Hematopoietic multipotent progenitor cell treated with erythropoietin and hydrocortisone succinate and interleukin-3 and kit ligand, for 15 days (in vitro differentiated cells): ENCODE measurements at places on chromosomes 16 and 17.

GRCh38 chr16:85480727-85481101, 132.4 kb upstream of the GSE1 start:
- DNase-seq: no peak

DNA sequence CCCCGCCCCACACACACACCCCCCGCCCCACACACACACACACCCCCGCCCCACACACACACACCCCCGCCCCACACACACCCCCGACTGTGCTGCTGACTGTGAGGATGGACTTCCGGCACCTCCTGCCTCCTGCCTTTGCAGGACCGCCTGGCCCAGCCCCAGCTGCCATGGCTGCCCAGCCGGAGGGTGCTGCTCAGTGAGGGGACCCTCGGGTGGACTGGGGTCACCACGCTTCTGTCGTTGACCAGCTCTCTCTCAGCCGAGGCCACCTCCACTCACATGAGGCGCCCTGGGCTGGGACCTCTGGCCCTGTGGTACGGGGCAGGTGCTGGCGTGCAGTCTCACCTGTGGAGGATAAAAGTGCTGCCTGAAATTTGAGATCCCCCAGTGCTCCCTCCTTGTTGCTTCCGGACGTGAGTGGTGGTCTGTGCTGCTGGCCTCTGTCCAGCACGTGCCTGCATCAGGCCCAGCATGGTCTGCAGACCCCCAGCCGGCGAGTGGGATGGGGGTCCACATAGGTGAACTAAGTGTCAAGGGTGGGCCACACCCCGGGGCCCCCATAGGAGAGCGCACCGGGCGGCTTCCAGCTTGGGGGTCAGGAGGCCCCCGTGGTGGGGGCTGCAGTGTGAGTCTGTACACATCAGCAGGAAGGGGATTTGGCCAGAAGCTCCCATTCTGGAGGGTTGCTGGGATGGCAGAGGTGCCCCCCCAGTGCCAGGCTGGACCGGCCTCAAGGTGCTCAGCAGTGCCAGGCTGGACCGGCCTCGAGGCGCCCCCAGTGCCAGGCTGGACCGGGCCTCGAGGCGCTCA, 11.2 kb downstream of the METRNL start:
- DNase-seq: no peak

DNA sequence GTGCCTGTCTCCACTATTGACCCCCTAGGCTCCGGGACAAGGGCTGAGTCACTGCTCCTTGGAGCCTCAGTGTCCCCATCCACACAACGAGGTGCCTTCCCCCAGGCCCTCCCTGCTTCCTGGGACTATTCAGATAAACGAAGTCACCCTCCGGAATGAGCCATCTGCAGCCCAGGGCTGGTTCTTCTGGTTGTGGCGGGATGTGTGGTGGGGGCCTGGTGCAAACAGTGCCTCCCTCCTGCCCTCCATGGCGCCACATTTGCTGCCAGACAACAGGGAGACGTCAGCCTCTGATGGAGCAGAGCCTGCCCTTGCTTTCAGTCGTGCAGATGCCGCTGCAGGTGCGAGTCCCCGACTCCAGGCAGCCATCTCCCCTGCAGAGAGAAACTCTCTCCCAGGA, 5.1 kb upstream of the KRT16 start:
- no peak for DNase-seq

GRCh38 chr17:72832306-72832705, 260.2 kb downstream of the SLC39A11 start:
- DNase-seq: no peak

DNA sequence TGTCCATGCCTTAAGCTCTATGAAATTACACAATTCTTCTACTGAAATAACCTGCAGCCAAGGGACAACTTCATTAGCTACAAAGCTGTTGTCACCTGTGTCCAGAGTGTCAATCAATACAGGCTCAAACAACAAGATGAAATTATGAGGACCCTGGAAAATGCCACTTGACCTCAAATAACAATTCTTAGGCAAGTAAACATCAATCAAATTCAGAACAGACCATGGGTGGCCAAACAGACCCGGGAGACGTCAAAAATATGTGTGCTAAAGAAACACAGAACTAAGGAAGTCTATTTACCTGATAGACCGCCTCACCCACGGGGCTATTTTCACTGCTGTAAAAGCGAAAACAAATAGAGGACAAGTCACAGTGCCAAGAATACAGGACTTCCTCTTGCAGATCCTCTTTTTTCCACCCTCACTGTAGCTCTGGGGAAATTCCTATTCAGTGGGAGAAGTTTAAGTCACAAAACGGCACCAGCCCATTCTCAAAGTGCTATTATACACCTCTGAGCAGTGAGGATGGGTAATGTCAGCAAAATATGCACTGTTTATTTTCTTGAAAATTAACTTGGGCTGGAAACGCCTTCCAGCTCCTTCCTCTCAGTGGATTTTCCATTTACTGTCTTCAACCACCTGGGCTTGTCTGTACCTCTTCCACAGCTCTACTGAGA, 2.7 kb downstream of the LITAF start:
- no peak for DNase-seq
